ENCODE measurements at places on chromosomes 13 and 19.
A peak's percentile ranks its signal among the peaks of the same experiment; 100 is the strongest.

DNA sequence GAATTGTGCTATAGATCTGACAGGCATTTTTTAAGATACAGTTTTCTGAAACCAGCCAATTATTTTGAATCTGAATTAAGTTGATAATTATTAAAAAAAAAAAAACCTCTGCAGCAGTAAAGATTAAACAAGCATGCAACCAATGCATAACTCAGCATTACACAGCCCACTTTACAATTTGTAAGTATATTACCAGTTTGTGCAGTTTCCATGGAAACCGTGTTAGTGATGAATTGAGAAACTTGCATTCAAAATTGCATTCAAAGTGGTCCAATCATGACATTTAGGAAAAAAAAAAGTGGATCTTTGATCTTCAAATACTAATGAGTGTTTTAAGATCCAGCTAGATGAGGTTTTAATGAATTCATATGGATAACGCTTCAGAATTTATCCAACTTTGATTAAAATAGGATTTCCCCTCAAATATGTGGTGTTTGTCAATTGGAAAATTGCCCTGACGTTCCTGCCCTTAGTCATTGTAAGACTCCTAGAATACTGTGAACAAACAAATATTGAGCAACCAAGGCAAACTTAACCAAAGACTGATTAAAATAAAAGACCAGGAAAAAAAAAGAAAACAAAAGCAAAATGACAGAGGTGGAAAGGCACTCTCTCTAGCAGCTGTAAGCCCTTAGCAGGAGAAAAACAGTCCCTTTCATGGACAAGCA lies 314.8 kb upstream of the MAB21L1 start:
- DNase-seq: no peak

- DNase-seq: no peak
Observed at GRCh38 chr13:45297456-45298205, 43.4 kb downstream of the TPT1 start.

DNA sequence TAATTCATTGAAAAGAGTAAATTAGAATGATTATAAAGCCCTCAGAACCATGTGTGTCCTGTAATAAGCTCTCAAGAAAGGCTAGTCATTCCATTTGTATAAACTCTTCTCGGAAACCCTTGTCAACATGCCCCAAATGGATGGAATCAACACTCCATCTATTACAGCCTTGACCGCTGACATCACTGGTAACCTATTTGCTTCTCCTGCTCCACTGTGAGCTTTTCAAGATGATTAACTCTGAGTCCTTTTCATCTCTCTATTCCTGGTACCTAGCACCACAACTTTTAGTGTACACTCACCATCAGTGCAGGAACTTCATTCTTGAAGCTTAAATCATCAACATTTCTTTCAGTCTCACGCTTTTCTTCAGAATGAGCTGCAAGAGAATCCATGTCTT lies 612.0 kb downstream of the DCT start:
- no peak for DNase-seq

DNA sequence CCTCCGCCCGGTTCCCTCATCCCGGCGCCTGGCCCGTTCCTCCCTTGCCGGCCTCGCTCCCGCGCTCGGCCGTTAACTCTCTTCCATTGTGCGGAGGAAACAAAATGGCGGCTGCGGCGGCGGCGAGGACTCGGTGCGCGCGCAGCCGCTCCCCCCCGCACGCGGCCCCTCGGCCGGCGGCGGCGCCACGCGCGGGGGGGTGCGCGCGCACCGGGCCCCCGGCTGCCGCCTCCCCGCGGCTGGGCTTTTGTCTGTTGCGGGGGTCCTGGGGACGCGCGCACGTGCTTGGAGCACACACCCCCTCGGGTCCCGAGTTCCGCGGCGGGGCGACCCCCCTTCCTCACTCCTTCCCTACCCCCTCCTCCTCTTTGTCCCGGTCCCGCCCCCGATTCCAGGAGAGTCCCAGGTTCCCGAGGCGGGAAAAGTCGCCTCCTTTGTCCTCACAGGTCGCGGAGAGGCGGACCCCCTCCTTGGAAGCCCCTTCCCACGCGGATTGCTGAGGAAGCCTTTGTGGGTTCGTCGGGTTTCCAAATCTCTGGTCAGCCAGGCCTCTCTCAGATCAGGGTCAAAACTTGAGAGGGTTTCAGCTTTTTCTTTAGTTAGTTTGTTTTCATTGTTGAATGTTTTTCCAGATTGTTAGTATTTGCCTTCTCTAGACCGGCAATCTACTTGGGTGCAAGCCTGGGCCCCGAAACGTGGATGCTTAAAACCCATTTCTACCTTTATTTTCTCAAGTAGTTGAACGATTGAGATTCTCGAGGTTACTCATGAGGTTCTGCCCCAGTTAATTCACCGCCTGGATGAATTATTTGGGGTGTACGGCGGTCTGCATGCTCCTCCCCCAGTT lies 687 bp downstream of the ILF3 start:
- peak; percentile 68 for DNase-seq

- DNase-seq: no peak
Observed at GRCh38 chr13:39345982-39346381, 257.0 kb downstream of the LHFPL6 start.

DNA sequence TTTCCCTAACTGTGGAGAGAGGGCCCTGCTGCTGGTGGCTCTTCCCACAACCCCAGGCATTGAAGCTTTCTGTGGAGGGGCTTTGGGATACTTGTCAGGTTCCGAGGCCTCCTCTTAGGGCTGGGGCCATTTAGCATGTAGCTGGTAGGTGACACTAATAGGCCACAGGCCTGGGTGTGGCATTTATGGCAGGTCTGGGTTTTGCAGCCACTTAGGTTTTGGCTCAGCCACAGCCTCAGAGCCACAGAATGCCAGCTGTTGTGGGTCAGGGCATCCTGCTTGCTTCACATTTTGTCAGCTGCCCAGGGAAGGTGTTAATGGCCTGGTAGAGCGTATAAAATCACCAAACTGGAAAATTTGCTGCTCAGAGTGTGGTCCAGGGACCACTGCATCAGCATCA lies 15.7 kb downstream of the FAM124A start:
- DNase-seq: no peak

GRCh38 chr19:37983153-37983552 lies 76.1 kb downstream of the SIPA1L3 start:
- DNase-seq: no peak

- no peak for DNase-seq
Observed at GRCh38 chr13:112725346-112726015, 35.6 kb downstream of the ATP11A start.

GRCh38 chr13:48018637-48019036 lies 17.6 kb upstream of the SUCLA2 start:
- no peak for DNase-seq

DNA sequence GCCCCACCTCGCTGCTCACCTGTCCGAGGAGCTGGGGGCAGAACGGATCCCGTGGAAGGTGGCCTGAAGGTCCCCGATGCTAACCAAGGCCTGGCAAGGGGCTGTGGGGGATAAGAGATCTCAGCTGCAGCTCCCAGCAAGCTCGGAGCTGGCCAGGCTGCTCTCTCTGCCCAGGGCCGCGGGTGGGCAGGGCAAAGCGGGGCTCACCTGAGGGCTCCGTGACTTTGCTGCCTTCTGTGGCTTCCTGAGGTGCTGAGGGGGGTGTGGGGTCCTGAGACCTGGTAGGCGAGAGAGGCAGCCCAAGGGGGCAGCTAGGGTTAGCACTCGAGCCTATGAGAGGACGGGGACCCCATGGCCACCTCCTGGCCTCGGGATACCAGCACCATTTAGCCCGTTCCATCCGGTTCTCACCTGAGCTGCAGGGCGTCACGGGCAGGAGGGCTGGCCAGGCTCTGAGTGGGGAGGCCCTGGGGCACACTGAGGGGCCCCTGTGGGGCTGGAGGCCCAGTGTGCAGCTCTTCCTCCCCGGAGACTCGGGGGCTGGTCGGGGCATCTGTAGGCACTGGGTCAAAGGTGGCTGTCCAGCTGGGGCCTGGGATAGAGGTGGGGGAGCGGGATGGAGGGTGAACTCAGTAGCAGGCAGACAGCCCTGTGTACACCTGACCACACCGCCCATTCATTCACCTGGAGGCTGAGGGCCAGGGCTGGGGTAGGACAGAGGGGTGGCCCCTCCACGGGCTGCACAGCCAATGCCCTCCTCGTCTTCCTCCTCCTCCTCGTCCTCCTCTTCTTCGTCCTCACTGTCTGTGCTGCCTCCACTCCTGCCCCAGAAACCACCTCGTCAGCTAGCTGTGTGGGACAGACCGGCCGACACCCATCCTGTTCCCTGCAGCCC lies 3.1 kb upstream of the TMEM86B start:
- DNase-seq: no peak

GRCh38 chr19:19053508-19054314 lies 10.1 kb upstream of the SLC25A42 start:
- DNase-seq: peak; percentile 61

- DNase-seq: no peak
Observed at GRCh38 chr13:86976521-86977324, 694.4 kb upstream of the SLITRK5 start.

- DNase-seq: no peak
Observed at GRCh38 chr19:6713773-6714692, 6.4 kb downstream of the C3 start.

- DNase-seq: no peak
Observed at GRCh38 chr13:64007339-64007738, 2591.7 kb upstream of the PCDH20 start.

- no peak for DNase-seq
Observed at GRCh38 chr19:33638167-33639034, 16.6 kb downstream of the CHST8 start.

DNA sequence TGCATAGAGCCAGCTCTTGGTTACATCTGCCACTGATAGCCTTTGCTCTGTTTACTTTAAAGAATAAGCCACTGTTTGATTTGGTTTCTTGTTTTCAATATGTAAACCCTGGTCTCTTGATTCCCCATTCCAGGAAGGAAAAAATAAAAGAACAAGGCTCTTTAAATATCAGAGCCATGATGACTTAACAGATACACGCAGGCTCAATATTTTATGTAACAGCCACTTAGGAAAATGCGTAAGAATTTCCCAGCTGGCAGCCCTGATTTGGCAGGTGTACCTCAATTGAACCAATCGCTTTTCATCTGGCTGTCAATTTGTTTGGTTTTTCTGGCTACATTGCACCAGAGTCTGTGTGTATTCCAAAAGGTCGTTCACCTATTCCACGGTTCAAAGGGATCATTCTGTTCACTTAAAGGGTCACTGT lies 65.6 kb downstream of the IRS2 start:
- no peak for DNase-seq

- DNase-seq: peak; percentile 15
Observed at GRCh38 chr19:4676955-4677731, 7.0 kb upstream of the MYDGF start.

- DNase-seq: no peak
Observed at GRCh38 chr13:109743706-109744453, 42.5 kb downstream of the IRS2 start.

GRCh38 chr19:58581227-58582141 lies 8.3 kb upstream of the MZF1 start:
- peak; percentile 92 for DNase-seq

DNA sequence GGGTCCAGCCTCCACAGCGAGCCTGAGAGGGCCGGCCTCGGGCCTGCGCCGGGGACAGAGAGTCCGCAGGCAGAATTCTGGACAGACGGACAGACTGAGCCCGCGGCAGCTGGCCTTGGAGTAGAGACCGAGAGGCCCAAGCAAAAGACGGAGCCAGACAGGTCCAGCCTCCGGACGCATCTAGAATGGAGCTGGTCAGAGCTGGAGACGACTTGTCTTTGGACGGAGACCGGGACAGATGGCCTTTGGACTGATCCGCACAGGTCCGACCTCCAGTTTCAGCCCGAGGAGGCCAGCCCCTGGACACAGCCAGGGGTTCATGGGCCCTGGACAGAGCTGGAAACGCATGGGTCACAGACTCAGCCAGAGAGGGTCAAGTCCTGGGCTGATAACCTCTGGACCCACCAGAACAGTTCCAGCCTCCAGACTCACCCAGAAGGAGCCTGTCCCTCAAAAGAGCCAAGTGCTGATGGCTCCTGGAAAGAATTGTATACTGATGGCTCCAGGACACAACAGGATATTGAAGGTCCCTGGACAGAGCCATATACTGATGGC lies 490 bp downstream of the ITPKC start:
- peak; percentile 9 for DNase-seq

- no peak for DNase-seq
Observed at GRCh38 chr13:55728247-55728646, 1412.5 kb upstream of the PRR20A start.

GRCh38 chr19:48044561-48044960 lies 682 bp upstream of the CABP5 start:
- no peak for DNase-seq
